Activated naive CD4-positive, alpha-beta T cell treated with Interleukin-2 at 50 U/mL for 16 hours (primary cell): ENCODE measurements at places on chromosomes 12 and 14.
A peak's percentile ranks its signal among the peaks of the same experiment; 100 is the strongest.

GRCh38 chr12:52439420-52439819 is 5.2 kb upstream of the KRT75 start:
- no peak for DNase-seq

DNA sequence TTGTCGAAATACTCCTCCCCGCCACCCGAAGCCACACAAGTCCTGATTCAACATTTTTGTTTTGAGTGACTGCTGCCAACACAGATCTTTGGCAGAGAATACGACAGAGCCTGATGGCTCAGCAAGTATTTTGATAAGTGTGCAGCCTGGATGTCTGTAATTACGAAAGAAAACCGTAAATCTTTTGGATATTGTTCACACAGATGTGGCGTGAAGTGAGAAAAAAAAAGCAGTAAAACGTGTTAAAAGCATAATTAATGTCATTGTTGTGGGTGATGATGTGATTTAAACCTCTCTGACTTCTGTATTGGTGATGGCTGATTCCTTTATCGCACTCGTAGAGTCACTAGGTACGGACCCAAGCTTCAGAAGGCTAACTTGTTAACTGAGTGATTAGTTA is 98.7 kb downstream of the PHETA1 start:
- DNase-seq: no peak

- no peak for DNase-seq
Measured at GRCh38 chr12:58302487-58303011, 361.2 kb downstream of the ATP23 start.

DNA sequence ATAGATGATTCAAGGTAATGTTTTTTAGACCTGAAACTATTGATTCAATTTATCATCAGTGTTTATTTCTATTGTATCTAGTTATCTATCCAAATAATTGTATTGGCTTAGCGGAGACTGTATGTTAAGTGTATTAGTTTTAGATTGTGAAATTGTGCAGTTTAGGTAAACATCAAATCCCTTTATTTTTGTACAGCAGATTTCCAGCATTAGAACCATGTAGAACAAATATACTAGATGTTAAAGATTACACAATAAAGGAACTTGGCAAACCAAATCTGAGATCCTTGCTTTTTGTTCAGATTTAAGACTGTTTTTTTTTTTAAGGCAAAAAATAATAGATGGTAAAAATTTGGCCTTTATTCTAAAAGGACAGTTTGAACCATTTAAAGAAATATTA is 39.3 kb downstream of the PPM1A start:
- DNase-seq: no peak

DNA sequence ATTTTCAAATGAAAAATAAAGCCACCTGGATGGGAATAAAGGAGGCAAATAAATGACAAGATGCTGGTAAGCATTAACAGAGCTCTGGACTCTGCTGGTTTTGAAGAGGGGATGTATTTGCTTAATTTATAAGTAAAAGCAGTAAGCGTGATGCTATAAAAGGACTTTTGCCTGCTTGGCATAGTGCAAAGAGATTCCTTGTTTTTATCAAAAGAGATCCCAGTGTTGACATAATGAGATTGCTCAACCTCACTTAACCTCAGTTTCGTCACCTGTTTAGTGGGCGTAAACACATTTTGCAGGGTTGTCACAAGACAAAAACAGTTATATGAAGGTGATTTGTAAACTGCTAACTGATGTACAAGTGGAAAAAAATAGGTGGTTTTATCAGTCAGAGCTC is 13.8 kb downstream of the ASCL1 start:
- DNase-seq: no peak

DNA sequence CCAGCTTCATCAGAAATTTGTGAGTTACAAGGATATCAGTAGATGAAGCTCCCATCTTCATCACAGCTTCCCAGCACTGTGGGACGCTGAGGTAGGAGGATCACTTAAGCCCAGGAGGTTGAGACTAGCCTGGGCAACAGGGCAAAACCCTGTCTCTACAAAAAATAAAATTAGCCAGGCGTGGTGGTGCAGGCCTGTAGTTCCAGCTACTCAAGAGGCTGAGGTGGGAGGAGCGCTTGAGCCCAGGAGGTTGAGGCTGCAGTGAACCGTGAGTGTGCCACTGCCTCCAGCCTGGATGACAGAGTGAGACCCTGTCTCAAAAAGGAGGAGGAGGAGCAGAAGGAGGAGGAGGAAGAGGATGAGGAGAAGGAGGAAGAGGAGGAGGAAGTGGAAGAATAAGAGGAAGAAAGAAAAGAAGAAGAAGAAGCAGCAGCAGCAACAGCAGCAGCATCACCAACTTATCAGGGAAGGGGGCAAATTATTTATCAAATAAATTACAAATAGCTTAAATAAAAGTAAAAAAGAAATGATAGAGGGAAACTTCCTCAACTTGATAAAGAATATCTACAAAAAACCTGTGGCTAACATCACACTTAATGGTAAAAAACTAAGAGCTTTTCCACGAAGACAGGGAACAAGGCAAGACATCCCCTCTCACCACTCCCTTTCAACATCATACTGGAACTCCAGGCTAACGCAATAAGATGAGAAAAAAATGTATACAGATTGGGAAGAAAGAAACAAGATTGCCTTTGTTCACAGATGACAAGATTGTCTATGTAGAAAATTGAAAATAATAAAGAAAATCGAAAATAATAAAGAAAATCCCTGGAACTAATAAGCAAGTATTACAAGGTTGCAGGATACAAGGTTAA is 69.6 kb downstream of the NINJ2 start:
- no peak for DNase-seq

DNA sequence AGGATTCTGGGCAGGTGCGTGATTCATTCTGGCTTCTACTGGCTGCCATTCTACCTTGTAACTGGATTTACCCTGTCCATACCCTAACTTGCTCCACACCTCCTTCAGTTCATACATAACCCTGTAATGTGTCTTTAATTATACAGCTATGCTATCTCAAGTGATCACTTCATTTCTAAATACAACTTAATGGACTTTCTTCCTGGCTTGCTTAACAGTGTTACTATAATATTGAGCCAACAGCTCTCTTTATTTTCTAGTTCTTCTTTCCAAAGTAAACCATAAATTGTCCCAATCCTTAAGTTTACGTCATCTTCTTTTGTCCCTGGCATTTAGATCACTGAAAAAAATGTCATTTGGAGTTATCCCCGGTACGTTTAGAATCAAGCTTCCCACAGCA is 75.9 kb upstream of the KCNJ8 start:
- DNase-seq: no peak

DNA sequence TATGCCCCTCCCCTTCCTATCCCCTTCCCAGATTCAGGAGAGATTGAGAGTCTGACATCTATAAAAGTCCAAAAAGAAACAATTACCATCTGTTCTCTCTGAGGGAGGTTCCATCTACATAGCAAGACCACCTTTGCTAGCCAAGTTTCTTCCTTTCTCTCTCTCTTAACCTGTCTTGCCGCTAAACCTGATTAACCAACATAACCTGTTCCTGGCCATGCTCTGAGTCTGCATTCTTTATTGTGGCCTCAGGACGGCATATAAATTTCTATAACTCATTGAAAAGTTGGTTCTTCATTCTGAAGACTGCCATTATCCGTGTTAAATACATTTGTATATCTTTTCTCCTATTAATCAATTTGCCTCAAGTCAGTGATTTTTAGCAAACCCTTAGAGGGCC is 594.0 kb downstream of the KCNH5 start:
- no peak for DNase-seq

GRCh38 chr14:94132285-94132887 is 3.0 kb upstream of the IFI27L2 start:
- DNase-seq: peak; percentile 57

- DNase-seq: no peak
Measured at GRCh38 chr12:66189486-66189843, 451 bp downstream of the IRAK3 start.

DNA sequence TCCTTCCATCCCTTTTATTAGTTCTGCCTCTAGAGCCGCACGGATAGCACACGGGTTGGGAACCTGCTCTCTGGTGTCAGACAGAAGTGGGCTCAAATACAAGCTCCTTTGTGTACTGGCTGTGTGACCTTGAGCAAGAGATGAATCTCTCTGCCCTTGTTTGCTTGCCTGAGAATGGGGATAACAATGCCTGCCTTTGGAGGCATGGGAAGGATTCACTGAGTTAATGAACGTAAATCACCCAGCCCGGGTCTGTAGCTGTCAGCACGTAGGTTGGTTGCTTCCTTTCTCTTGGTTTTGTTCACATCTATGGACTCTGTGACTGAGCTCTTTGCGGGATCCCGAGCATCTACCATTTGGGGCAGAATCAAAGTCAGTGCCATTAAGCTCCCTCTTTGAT is 79.3 kb upstream of the NRXN3 start:
- DNase-seq: no peak

DNA sequence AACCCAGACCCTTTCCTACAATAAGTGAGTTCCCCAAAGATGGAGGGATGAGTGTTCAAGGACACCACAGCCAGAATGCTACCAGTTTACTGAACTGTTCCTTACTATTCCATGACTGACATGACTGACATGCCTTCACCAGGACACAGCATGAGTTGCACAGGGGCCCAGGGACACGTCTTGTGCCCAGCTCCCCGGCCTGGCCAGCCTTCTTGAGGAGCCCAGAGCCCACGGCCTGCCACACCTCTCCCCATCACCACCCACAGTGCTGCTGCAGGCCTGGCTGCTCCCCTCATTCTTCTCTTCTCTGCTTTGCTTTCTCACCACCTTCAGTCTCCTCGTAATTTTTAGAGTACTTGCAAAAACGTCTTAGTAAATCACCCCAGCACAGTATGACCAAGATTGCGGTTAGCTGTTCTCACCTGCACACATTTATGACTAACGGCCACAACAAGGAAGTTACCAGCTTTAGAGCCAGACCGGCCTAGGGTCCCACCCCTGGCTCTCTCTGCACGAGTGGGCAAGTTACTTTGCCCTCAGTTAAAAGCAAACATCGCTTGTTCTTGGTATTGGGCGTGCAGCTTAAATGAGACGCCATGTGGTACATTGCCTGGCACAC is 18.5 kb downstream of the PPP2R5E start:
- peak; percentile 11 for DNase-seq

DNA sequence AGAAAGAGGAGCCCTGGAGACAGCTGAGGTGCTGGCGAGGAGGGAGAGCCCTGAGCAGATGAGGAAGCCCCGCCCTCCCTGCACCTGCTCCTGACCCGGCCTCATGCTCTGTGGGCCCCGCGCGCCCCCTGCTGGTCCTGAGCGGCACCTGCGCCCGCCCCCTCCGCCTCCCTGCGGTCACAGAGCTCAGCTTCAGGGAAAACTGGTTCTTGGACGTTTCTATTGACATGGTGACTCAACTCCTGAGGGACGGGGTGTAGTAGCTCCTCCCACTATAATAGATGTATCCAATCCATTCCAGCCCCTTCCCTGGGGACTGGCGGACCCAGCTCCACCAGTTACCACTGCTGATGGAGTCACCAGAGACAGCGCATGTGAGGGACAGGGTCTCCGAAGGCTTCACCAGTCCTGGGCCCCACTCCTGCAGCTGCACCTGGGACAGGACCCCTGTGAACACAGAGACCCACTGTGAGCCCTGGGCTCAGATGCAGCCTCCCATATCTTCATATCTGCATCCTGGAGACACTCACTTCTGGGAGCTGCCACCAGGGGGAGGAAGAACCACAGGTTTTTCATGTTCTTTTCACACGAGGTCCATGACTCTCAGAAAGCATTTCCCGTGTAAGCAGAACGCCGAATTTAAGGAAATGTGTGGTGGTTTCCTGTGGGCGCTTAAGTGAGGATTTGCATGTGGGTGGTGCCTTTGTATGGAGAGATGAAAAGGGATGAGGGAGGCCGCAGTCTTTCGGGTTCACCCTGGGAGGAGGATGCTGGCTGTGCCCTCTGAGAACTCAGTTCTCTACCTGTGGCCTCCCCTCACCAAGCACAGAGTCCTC is 1346.4 kb downstream of the TMEM121 start:
- DNase-seq: peak; percentile 90
